ENCODE measurements at places on chromosomes 12 and 14.
A peak's percentile ranks its signal among the peaks of the same experiment; 100 is the strongest.

DNA sequence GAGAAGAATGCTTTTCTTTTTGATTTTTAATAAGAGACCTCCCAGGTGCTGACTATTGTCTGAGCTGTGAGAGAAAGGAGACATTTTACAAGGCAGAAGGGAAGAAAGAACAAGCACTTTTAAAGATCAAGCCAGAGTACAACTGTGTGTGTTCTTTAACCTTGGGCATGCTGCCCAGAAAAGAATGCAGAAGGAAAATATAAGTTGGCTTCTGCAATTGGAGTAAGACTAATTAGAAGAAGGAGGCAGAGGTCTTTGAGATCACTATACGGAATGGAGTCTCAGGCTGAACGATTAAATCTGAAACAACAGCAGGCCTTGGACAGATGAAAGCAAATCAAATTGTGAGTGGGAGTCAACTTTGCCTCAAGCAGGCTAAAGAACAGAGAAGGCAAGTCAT, 230.5 kb downstream of the ATP23 start:
- ATAC-seq = no peak

- no peak for ATAC-seq
Measured at GRCh38 chr14:53780051-53780555, 176.5 kb downstream of the BMP4 start.

DNA sequence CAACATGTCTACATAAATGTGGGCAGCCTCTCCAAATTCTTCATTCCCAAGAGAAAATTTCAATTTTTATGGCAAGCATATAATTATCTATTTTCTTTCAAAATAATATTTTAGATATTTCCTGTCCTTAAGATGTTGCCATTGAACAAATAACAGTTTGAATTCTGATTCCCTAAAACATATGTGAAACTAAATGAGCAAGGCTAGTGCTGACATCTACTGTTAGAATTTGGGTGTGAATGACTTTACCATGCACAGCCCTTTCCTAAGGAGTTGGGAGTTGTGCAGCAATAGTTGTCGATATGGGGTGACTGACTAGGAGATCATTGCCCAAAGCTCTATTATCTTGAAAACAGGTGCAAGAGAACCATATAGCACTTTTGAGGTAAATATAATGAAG, 108.2 kb upstream of the SLC38A4 start:
- ATAC-seq = no peak

GRCh38 chr12:108833355-108833733, 24.0 kb downstream of the SSH1 start:
- no peak for ATAC-seq

- no peak for ATAC-seq
Measured at GRCh38 chr12:101809208-101809607, 21.6 kb downstream of the GNPTAB start.

GRCh38 chr14:50381008-50381407, 15.7 kb downstream of the CDKL1 start:
- no peak for ATAC-seq

DNA sequence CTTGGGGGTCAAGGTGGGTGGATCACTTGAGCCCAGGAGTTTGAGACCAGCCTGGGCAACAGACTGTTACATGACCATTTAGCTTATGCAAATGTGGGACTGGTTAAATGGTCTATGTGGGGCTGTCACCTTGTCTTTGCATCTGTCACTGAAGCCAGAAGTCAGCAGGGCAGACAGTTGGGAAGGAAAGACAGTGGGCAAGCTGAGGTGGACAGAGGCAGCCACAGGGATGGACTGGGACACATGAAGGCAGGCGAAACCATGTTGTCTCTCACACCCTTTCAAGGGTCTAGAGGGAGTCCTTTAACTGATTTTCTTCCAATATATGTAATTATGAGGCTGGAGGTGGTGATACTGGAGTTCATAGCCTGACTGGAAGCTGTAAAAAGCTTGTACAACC, 426.4 kb downstream of the TMEM121 start:
- no peak for ATAC-seq

DNA sequence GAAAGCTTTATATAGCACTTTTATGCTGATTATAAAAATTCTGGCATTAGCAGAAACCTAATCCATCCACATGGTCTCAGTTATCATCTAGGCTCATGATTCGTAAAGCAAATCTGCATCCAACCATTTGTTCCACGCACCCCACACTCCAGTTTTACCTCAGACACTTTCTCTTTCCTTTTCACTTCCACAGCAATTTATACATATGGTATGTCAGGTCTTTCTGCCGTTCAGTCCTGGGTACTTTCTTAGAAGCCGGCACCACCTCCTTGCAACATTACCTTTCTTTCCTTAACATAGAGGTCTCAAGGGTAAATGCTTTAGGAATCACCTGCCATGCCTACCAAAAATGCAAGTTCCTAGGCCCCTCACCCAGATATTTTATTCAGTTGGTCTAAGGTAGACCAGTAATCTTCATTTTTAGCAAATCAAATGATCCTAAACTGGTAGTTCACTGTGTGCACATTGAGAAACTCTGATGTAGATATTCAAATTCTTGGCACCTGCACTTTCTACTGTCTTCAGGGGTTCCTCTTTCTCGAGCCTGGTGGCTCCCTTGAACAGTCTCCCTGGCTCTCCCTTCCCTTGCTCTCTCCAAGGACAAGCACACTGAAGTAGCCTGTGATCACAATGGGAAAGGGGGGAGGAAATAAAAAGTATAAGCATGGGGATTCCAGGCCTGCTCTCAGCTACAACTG, 2.8 kb upstream of the KRAS start:
- ATAC-seq = no peak

DNA sequence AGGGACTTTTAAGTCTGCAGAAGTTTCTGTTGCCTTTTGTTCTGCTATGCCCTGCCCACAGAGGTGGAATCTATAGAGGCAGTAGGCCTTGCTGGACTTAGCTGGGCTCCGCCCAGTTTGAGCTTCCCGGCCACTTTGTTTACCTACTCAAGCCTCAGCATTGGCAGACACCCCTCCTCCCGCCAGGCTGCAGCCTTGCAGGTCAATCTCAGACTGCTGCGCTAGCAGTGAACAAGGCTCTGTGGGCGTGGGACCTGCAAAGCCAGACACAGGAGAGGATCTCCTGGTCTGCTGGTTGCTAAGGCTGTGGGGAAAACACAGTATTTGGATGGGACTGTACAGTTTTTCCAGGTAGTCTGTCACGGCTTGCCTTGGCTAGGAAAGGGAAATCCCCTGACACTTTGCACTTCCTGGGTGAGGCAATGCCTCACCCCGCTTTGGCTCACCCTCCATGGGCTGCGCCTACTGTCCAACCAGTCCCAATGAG, 43.7 kb downstream of the CCDC59 start:
- no peak for ATAC-seq

DNA sequence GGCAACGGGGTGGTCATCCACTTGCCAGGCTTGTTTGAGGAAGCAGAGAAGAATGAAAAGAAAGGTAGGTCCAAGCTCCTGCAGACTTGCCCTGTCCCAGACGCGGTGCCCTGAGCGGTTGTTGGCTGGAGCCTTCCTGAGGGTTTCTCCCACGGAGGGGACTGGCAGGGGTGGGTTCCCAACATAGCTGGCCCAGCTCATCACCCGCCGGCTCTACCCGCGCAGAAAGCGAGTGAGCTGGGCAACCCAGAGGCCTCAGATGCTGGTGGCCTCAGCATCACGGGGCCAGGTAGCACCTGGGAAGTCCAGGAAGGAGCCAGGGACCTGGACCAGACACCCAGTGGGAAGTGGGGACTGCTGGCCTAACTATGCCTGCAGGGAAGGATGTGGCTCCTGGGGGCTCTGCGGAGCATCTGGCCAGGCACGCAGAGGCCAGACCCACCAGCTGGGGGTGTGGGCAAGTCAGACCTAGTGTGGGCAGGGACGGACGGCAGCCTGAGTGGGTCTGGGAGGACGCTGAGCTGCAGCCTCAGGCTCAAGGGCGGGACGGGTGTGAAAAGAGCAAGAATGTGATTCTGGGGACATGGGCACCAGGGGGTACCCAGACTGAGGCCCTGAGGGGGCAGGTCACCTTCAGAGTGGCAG, 14.4 kb upstream of the SIVA1 start:
- ATAC-seq = no peak

GRCh38 chr14:68592948-68593556, 199.8 kb downstream of the ZFP36L1 start:
- no peak for ATAC-seq

- no peak for ATAC-seq
Measured at GRCh38 chr14:101444116-101444515, 117.2 kb upstream of the DIO3 start.

DNA sequence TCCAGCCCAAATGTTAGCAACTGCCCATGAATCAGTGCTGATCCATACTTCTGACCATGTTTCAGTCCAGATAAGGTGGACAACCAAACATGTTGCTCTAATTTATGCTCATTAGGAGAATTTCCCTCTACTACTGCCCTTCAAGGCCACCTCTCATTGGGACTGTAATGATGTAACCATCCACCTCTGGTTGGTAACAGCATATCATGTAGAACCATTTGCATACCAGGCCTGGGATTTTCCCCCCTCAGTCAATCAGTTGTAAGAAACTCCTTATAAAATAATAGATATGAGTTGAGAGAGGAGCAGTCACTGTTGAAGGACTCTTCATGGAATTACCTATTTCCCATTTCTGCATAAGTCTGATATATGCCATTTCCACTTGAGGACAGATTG, 17.8 kb upstream of the YAF2 start:
- ATAC-seq = peak; percentile 45

DNA sequence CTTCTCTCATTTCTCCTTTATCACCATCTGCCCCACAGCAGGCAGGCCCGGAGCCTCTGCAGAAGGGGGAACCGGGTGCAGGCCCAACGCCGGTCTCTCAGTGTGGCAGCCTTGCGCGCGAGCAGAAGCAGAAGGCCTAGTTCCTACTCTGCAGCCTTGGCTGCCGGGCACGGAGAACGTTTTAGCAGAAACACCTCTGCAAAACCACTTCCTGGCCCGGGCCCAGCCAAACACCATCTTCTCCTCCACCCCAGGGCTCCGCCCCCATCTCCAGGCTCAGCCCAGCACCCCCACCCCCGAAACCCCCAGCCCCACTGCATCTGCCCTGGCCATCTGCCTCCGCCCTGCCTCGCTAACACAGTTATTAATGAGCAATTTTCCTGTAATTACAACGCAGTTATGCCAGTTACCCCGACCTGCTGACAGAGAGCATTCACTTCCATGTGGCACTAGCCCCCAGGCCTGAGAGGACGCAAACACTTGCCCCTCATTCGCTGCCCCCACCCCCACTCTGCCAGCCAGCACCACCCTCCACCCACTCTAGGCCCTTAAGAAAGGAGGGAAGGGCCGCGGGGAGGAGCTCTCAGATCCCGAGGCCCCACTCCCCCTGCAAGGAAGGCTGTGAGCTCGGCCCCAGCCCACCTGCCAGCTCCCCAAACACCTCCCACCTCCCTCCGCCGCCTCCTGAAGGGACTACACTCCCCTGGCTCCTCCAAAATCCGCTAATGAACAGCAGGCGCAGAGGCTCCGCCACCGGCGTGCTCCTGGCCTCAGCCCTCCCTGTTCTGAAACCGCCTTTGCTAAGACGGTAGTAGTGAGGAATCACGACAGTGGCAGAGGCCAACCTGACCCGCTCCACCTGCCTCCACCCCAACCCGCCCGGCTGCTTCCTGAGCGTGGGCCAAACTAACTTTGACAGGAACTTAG, 44.7 kb upstream of the FBRSL1 start:
- ATAC-seq = peak; percentile 85

DNA sequence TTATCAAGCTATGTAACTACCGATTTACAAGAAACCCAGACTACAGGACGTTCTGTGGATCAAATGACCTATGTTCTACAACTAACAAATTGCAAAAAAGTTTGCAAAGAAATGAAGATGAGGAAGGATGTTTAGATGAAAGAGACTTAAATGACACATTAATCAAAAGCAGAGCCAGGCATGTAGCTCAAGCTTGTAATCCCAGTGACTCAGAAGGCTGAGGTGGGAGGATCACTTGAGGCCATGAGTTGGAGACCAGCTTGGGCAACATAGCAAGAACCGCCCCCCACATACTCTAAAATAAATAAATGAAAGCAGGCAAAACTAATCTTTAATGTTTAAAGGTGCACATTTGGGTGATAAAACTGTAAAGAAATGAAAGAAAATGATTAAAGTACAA, 331.9 kb downstream of the BTG1 start:
- no peak for ATAC-seq

GRCh38 chr14:87233266-87233665, 759.7 kb downstream of the GALC start:
- ATAC-seq = no peak

DNA sequence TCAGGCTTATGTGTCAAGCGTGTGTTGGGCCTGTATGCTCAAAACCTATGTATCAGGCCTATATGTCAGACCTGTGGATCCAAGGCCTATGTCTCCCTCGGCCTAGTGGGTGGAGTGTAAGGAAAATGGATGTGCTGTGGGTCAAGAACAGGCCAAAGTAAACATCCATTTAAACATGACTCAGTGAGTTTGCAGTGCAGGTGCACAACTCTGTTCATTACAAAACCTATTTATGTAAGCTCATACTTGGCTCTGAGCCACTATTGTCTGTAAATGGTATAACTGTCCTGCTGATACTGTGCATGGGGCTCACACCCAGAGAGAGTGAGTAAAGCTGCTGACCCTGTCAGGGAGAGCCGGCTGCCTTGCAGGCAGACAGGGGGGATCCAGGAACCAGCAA, 249.7 kb upstream of the AVPR1A start:
- no peak for ATAC-seq
